ENCODE measurements at places on chromosomes 2 and 18.

- DNase-seq = no peak
These were observed 62.5 kb upstream of the ACAA2 start for GRCh38 chr18:49875783-49876182.

GRCh38 chr2:147665105-147665504 lies 179.7 kb upstream of the ACVR2A start:
- DNase-seq = no peak

DNA sequence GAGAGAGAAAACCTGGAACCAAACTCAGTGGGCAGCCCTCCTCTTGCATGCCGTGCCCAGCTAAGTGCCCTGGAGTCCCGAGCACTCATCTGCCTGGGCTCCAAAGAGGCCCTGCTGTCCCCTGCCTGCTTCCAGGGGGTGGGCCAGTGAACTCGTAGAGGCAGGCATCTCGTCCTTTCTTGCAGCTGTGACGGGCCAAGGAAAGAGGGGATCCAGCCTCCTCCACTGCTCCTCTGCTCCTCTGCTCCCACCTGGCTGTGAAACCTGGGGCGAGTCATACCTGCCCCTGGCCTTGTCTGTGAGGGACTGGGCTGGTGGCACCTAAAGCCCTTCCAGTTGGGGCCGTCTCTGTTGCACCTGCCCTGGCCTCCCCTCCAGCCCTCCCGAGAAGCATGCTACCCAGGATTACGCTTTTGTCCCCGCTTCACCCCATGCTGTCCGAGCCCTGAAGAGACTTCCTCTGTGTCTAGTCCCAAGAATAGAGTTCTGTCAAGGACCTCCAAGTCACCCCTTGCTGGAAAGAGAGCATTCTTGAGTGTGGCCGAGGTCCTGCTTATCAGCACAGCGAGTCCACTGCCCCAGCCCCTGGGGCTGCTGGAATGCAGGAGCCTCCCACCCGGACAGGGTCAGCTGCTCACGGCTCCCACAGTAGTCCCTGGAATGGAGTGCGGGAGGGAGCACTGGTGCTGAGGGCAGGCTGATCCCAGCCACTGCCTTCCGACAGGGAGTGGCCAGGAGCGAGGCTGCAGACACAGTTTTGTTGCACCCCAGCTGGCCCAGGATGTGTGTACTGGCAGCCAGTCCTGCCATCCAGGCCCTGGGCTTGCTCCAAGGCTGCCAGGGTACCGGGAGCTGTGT lies 14.3 kb downstream of the KCNK3 start:
- DNase-seq = no peak

GRCh38 chr2:198916548-198917080 lies 541.1 kb downstream of the SATB2 start:
- DNase-seq = no peak

DNA sequence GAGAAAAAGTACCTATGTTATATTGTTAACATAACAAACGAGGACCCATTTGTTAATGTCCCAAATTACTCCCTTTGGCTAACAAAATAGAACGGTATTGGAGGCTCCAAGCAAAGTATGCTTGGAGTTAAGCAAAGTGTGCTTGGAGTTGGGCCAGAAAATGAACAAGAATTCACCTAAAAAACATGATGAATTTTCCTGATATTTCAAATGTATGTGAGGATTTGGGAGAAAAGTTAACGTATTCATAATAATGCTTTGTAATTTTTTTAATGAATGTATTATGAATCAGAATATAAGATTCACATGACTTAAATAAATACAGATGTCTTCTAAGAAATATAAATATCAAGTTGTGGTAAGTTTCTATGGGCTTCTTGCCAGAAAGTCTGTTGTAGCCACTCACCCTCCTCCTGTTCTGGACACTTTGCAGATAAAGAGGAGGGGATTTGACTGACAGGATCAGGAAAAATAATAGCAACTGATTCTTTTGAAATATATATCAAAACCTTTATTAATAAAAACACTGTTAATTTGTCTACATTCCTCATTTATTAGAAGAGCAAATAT lies 423.7 kb upstream of the MMADHC start:
- DNase-seq = no peak

DNA sequence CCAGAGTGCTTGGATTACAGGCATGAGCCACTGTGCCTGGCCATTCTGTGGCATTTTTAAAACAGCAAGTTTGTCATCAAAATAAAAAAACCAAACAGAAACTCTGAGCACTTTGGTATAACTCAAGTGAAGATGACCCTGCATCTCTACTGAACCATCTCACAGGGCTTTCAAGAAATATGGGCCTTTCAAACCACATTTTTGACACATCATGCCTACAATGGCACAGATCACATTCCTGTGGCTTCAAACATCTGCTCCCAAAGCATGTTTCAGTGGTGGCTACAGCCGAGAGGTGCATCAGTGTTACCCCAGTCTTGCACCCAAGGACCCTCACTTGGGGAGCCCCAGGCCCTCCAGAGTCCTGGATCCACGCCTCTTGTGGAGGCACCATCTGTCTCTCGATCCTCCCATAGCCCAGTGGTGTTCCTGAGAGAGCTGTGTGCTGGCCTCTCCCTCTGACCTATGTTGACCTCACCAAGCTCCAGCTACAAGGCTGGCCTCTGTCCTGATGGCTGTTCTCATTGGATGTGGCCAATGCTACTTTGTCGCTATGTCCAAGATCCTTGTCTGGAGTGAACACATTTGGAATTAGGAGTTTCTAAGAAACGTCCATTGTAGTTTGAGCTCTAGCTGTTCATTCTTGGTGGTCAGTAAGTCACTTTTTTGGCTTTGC lies 55.2 kb upstream of the RALBP1 start:
- no peak for DNase-seq

DNA sequence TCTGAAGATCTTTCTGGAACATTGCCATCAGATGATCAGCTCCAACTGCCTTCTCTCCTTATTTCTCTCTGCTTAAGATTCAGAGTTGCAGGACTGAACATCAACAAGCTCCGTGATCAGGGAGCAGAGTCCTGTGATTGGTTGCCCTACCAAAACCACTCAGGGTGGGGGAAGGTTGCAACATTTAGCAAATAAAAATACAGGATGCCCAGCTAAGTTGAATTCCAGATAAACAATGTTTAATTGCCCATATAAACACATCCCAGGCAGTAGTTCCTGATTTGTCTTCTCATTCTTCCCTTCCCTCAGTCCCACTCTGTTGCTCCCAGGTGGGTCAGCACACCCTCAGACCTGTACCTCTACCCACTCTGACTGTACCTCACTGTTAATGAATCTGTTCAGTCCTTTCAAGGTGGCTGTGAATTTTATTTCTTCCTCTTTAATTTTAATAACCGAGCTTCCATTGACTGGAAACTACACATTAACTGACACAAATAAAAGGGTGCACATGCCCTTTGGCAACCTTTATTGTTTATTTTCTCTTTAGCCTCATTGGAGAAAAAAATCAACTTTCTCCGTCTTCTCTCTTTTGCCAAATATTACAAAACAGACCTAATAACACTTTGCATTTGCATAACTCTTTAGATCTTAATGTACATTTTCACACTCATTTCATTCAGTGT lies 167.1 kb upstream of the PKDCC start:
- no peak for DNase-seq

GRCh38 chr2:18552351-18553077 lies 7.9 kb downstream of the RDH14 start:
- DNase-seq = no peak

GRCh38 chr2:140657657-140658056 lies 1473.2 kb downstream of the LRP1B start:
- DNase-seq = no peak

DNA sequence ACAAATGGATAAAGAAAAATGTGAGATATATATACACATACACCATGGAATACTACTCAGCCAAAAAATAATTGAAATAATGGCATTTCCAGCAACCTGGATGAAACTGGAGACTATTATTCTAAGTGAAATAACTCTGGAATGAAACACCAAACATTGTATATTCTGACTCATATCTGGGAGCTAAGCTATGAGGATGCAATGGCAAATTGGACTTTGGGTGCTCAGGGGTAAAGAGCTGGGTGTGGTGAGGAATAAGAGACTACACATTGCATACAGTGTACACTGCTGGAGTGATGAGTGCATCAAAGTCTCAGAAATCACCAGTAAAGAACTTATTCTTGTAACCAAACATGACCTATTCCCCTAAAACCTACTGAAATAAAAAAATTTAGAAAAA lies 636.0 kb upstream of the LRATD1 start:
- DNase-seq = no peak

DNA sequence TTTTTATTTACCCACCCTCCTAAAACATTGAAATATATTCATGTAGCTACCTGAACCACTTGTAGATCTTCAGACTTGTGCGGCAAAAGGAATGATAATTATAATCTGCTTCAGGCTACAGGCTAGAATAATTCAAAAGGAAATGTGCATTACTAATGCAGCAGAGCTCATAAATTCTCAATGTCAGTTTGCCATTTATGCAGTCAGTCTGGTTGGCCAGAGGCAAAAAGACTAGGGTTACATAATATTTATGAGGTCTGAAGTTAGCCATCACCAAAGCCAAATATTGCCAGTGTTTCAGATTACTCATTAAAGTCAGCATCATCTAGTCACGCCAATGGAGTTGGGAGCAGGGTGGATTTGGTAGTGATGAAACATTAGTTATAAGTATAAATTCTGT lies 38.9 kb downstream of the METAP1D start:
- no peak for DNase-seq

DNA sequence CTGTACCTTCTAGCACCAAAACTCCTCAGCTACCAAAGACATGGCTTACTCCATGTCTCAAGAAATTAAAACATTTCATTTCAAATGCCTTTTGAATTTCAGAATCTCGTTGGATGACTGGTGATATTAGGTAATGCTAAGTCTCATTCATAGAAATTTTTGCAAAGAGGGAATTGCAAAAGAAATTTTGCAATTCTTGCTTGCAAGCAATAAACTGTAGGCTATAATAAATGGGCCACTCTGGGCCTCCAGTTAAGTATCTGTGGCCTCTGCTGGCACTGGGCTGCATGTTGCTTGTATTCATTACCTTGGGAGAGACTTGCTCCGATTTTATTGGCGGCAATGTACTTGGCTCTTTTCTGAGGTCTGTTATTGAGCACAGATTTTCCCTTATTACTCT lies 2.8 kb upstream of the LCLAT1 start:
- DNase-seq = no peak

GRCh38 chr18:11672198-11672597 lies 16.9 kb upstream of the GNAL start:
- no peak for DNase-seq

- DNase-seq = no peak
These were observed 10.0 kb downstream of the SLC4A5 start for GRCh38 chr2:74333175-74333574.

GRCh38 chr2:234712421-234712935 lies 215.6 kb upstream of the ARL4C start:
- DNase-seq = no peak

- no peak for DNase-seq
These were observed 3.9 kb upstream of the SERPINB2 start for GRCh38 chr18:63883617-63884016.

- no peak for DNase-seq
These were observed 47.0 kb downstream of the ARMC9 start for GRCh38 chr2:231245249-231246094.

DNA sequence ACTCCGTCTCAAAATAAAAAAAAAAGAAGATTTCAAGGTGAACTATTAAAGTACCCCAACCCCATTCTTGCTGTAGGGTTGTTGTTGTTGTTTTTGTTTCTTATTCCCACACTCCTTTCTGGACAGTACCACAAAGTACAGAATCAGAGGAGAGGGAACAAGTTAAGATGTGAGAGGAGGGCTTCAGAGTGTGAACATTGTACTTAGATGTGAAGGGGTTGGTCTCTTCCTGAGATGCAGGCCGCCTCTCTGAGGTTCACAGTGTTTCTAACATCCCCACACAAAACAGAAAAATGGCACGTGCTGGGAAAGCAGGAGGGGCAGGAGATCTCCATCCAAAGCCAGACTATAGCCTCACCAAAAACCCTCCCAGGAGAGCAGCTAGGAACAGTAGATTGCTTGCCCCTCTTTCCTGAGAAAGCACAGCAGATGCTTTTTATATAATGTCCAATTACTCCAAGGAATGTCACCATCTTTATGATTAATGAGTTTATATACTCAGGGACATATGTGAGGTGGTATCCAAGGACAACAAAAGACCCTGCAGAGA lies 22.6 kb downstream of the ADD2 start:
- no peak for DNase-seq

DNA sequence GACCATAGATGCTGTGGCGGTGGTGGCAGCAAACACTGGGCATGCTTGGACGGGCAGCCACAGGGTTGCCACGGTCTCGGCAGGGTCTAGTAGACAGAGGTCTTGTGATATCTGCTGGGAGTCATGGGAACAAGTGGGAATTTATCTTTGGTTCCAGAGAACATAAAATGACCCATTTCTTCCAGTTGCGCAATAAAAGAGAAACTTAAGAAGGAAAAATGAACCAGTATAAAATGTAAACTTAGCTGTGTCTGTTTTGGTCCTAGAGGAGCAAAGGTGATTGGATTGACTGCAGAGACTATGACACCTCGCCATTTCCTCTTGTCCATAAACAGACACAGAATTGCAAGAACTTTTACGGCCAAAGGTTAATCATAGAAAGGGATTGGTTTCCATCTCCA lies 132.6 kb upstream of the RBBP8 start:
- no peak for DNase-seq

DNA sequence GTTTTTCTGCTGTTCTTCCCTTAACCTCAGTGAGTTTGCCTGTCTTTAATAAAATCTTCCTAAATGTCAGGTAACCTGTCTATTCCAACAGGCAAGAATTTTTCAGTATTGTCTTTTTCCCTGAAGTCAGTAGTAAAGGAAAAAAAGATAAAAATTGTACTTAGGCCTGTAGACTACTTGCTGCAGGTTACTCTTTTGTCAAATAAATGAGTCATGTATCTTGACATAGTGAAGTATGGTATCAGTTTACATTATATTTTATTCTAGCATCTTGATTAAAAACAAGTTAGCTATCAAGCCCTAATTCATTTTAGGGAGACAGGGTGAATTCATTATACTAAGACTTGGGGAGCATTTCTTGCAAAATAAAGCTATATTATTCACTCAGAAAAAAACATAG lies 59.8 kb downstream of the ITGA4 start:
- DNase-seq = no peak

DNA sequence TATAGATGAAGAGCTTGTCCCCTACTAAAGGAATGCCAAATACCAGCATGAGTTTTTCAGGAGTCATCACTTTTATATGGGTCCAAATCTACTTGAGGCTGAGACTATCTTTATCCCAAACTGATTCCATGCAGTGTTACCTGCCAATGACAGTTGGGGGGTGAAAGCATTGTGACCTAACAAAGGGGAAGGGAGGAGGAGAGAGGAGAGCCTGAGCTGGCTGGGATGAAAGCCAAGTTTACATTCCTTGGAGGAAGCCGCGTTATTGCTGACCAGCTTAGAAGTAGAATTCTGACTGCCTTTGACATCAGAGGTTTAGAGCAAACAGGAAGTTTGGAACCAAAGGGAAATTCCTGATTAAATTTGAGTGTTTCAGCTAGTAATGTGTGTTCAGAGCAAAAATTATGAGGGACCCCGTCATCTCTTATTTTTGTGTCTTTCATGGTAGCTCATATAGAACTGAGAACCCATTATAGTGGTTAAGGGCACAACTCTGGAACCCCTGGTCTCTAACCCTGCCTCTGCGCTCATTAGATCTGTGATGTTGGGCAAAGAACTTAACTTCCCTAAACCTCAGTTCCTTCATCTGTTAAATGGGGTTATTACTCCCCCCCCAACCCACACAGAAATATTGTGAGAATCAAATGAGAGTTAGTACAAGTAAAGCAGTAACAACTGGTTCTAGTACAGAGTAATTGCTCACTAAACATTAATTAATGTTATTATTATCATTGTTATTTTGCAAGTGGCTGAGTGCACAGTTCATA lies 199.3 kb upstream of the EPAS1 start:
- no peak for DNase-seq

- DNase-seq = no peak
These were observed 95.7 kb downstream of the TTC32 start for GRCh38 chr2:19806131-19806530.
